Putamen (tissue), 1 donor: ENCODE measurements at places on chromosomes 11 and 22.

DNA sequence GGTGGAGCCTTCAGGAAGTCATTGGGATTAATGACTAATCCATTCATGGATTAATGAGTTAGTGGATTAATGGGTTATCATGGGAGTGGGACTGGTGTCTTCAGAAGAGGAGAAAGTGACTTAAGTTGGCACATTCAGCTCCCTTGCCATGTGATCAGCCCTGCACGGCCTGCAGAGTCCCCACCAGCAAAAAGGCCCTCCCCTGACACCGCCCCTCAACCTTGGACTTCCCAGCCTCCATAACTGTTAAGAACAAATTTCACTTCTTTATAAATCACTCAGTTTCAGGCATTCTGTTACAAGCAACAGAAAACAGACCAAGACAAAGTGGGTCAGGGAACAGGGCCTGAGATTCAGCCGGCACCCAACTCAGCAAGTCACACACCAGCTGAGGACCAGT is 85.3 kb downstream of the MICAL3 start:
- DNase-seq: no peak

DNA sequence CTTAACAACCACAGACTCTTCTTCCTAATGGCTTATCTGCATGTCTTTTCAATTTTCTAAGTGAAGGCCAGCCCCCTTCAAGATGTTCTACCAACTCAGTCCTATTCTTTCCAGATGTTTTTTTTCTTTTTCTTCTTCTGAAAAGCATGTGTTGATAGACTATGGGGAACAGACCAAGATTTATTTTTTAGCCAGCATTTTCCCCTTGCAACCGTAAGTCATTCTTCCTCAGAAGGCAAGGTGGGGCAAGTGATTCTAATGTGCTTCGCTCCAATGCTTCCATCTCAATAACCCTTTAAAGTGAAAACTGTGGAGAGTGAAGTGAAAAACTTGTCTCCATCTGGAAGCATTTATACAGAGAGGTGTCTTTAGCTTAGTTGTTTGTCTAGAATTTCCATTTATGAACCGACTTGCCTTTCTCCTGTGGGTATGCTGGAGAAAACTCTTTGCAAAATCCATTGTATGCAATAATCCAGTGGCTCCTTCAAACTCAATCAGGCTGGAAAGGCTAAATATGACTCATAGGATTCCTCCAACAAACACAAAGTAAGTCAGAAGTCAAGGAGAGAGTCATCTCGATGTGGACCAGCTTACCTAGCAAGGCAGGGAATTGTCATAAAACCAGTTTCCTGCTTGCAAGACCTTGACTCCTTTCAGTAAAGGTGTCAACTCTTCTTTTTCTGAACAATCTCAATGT is 83.7 kb downstream of the MAML2 start:
- DNase-seq: no peak

GRCh38 chr11:36465449-36466163 is 44.5 kb downstream of the TRAF6 start:
- DNase-seq: no peak

- peak; percentile 84 for DNase-seq
Measured at GRCh38 chr11:75022759-75023396, 34.1 kb downstream of the NEU3 start.

DNA sequence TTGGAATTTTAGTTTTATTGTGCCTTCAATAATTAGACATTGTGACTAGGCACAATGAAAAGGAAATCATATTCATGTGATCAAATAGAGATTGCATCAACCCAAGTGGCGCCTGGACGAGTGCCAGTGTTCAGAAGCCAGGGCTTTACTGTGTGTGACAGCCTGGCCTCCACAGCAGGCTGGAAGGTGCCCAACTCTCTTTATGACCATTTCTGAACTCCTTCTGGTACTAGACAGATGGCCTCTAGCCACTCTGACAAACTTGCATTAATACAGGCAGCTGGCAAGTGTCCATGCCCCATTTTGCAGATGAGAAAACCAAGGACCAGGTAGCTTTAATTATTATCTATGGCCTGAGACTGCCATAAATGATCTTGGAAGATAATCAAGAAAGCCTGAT is 8.3 kb upstream of the POU2AF1 start:
- DNase-seq: peak; percentile 38

GRCh38 chr22:23237841-23238240 is 57.5 kb downstream of the BCR start:
- peak; percentile 76 for DNase-seq

- DNase-seq: no peak
Measured at GRCh38 chr11:34468209-34468841, 29.6 kb downstream of the CAT start.

- DNase-seq: no peak
Measured at GRCh38 chr22:48819232-48819631, 1008.4 kb downstream of the BRD1 start.

- DNase-seq: no peak
Measured at GRCh38 chr11:20623252-20623651, 23.8 kb downstream of the SLC6A5 start.

DNA sequence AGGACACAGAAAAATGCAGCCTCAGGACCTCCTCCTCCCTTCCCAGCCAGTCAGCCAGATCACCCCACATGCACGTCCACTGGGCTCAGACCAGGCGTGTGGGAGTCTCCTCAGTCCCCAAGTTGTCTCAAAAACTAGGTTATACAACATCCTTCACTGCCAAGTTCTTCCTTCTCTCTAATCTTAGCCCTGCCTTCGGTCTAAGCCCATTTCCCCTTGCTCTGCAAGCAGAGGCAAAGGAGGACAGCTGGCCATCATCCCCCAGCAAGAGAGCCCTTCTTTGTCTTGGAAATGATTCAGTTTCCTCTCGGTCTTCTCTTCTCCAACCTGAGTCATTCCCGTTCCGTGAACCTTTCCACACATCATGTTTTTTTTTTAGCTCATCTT is 14.0 kb upstream of the NRGN start:
- DNase-seq: no peak

GRCh38 chr22:28891156-28891733 is 7.9 kb downstream of the ZNRF3 start:
- DNase-seq: no peak

DNA sequence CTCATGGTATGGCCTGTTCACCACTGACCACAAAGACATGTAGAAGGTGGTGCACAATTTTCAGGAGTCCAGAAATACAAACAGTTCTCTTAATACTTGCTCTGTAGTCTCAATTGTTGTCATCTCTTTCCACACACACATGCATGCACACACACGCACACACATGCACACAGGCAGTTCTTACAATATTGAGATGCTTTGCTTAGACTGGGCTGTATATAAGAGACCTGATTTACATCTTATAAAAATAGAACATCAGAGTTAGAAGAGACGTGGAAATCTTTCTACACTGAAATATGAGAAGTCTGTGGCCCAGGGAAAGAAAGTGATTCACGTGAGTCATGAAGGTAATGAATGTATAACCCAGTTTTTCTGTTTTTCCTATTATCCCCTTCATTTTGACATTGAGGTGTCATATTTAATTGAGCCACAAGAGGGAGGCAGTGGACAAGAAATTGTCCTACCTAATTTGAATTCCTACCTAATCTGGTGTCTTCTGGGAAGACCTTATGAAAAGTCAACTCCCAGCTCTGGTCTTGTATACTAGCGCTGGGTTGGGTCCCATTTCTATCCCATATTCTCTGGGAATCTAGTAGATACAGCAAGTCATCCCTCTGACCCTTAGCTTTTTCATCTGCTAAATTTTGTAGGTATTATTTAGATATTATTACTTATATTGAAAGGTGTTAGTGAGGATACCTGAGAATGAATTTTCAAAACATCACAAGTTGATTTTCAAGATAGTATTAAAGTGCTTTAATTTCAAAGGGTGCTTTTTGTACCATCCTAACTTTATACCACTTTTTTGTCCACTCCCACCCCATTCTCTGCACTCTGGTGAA is 14.9 kb upstream of the MS4A4A start:
- DNase-seq: peak; percentile 19

GRCh38 chr11:12066799-12067508 is 43.4 kb upstream of the MICAL2 start:
- DNase-seq: no peak

DNA sequence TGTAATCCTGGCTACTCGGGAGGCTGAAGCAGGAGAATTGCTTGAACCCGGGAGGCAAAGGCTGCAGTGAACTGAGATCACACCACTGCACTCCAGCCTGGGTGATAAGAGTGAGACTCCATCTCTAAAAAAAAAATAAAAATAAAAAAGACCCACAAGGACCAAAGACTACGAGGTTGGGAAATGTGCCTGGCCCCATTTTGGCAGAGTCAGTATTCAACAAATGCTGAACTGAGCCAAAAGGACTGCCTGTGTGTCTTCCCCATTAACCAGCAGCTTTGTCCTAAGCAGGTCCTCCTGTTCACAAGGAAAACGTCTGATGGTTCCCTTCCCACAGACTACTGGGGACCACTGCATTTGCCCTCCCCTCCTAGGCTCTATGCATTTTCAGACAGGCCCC is 27.6 kb downstream of the ADORA2A start:
- DNase-seq: no peak
